ENCODE measurements at places on chromosomes 2 and 18.

DNA sequence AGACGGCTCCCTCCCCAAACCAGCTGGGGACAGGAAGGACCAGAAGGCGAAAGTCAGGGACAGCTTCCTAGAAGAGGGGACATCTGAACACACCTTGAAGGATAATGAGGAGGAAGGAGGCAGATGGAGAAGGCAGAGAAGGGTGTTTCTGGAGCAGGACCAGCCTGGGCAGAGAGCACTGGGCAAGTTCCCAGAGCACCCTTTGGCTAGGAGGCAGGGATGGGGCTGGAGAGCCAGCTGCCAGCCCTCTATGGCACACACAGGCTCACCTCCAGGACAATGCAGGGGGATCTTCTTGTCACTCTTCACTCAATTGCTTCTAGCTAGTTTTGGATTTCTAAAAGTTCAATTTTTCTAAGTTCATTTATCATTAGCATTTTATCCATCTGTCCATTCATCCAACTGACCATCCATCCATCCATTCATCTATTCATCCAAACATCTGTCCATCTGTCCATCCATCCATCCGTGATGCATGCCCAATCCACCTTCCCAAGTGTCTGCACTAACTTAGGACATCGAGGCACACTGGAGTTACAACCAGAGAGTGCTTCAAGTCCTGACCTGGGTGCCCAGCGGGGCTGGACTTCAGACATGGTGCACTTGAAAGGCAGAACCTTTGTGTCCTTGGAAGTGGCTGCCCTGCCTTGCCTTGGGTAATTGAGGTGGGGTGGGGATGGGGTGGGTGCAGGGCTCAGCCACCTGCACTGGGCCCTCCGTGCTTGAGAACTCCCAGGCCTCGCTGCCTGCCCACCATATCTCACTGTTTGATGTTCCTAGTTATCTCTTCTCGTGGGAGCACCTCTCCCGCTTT, 42.5 kb downstream of the INHBB start:
- H3K36me3 ChIP-seq, result no peaks in the 10 kb centered on the region
- H3K27me3 ChIP-seq, result no peaks in the 10 kb centered on the region
- no peak for DNase-seq
- no peaks in the 10 kb centered on the region for H3K4me1 ChIP-seq

GRCh38 chr2:20052861-20053281, 1.4 kb upstream of the LAPTM4A start:
- H3K36me3 ChIP-seq, result no peaks in the 10 kb centered on the region
- H3K4me3 ChIP-seq, result no peak overlapping the region
- H3K27ac ChIP-seq, result no peak overlapping the region
- no peak for DNase-seq

DNA sequence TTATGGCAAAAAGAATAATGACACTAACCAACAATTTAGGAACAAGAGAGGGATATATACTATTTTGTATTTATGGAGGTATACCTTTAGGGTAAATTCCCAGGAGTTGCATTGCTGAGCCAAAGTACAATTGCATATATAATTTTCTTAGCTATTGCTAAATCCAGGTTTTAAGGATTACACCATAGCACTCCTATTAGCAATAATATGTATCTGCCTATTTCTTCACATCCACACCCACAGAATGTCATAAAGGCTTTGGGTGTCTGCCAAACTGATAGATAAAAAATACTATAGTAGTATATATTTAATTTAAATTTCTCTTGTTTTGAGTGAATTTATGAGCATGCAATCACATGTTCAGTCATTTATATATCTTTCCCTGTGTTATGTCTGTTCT, 11.5 kb upstream of the SERPINB13 start:
- no peak overlapping the region for H3K4me3 ChIP-seq
- no peaks in the 10 kb centered on the region for H3K36me3 ChIP-seq
- H3K27me3 ChIP-seq, result peaks cover 32% of the 10 kb centered on the region
- H3K4me1 ChIP-seq, result no peaks in the 10 kb centered on the region
- H3K27ac ChIP-seq, result no peak overlapping the region

GRCh38 chr2:183404392-183404791, 280.1 kb downstream of the NUP35 start:
- no peaks in the 10 kb centered on the region for H3K4me1 ChIP-seq
- H3K36me3 ChIP-seq, result no peaks in the 10 kb centered on the region
- no peak overlapping the region for H3K27ac ChIP-seq
- H3K4me3 ChIP-seq, result no peak overlapping the region
- H3K27me3 ChIP-seq, result no peaks in the 10 kb centered on the region

- H3K36me3 ChIP-seq, result no peaks in the 10 kb centered on the region
- no peak overlapping the region for H3K27ac ChIP-seq
- H3K4me3 ChIP-seq, result no peak overlapping the region
Measured at GRCh38 chr2:100427627-100428258, 10.3 kb upstream of the CHST10 start.

DNA sequence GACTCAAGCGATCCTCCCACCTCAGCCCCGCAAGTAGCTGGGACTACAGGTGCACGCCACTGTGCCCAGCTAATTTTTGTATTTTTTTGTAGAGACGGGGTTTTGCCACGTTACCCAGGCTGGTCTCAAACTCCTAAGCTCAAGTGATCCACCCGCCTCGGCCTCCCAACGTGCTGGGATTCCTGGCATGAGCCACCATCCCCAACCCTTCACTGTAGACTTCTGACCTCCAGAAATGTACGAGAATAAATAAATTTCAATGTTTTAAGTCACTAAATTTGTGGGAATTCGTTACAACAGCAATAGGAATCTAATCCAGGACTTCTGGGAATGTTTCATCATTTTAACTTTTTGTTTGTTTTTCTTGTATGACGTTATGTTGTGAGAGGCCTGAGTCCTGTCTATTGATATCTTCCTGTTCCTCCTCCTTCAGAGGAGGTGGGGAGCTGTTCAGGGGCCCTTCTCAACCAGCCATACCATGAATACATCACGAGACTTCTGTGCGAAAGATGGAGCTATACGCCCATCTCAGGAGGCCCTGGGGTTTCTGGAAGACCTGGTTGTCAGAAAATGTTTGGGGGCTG, 40.0 kb downstream of the TEX44 start:
- no peak overlapping the region for H3K4me3 ChIP-seq
- no peaks in the 10 kb centered on the region for H3K36me3 ChIP-seq
- peaks cover 5% of the 10 kb centered on the region for H3K4me1 ChIP-seq
- no peak overlapping the region for H3K27ac ChIP-seq
- DNase-seq, result no peak
- peaks cover 4% of the 10 kb centered on the region for H3K27me3 ChIP-seq

GRCh38 chr2:85421260-85422071, 3.0 kb downstream of the SH2D6 start:
- H3K27ac ChIP-seq, result no peak overlapping the region
- H3K36me3 ChIP-seq, result no peaks in the 10 kb centered on the region
- no peak overlapping the region for H3K4me3 ChIP-seq
- H3K4me1 ChIP-seq, result peaks cover 33% of the 10 kb centered on the region
- DNase-seq, result no peak

DNA sequence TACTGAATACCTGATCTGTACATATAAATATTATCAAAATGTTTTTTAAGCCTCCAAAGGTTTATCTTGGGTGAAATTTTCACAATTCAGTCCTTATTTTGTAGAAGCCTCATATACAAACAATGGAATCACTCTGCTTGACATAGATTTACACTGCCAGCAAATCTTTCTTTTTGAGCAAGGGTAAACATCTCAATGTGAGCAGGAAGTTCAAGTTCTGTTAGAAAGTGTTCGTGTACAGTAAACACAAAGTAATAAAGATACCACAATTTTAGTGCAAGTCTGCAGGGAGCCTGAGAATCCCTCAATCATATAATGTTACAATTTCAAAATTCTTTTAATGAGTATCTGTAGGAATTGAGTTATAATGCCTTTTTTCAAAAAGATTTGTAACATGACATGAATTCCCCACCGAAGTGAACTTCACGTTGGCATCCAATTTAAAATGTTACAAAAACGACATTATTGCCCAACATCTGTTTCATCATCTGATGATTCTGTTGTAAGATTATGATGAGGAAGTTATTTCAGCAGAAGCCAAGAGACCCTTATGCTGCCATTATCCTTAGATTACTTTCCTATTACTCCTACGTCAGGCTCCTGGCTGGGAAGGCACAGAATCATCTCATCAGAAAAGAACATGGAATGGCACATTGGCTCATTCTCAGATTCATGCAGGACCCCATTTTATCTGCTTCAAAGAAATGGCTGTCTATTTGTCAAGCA, 283.9 kb upstream of the ACVR2A start:
- H3K27me3 ChIP-seq, result no peaks in the 10 kb centered on the region
- no peak overlapping the region for H3K4me3 ChIP-seq
- no peak for DNase-seq
- H3K4me1 ChIP-seq, result peaks cover 5% of the 10 kb centered on the region
- peaks cover 3% of the 10 kb centered on the region for H3K36me3 ChIP-seq

GRCh38 chr2:232486558-232487384, 863 bp downstream of the ECEL1 start:
- no peaks in the 10 kb centered on the region for H3K36me3 ChIP-seq
- H3K4me3 ChIP-seq, result no peak overlapping the region
- peaks cover 45% of the 10 kb centered on the region for H3K27me3 ChIP-seq

DNA sequence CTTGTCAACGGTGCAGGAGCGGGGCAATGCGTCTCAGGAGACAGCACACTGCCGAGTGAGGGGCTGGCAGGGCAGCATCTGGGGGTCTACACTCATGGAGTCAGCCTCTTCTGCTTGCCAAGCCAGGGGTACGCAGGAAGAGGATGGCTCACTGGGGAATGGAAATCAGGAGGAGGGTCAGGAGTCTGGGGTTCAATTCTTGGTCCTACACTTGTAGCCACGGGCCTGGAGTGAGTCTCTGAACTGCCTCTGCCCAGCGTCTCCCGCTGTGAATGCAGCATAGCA, 70.0 kb downstream of the CAPN13 start:
- H3K4me1 ChIP-seq, result no peaks in the 10 kb centered on the region
- H3K27me3 ChIP-seq, result no peaks in the 10 kb centered on the region
- no peak overlapping the region for H3K4me3 ChIP-seq
- no peaks in the 10 kb centered on the region for H3K36me3 ChIP-seq

DNA sequence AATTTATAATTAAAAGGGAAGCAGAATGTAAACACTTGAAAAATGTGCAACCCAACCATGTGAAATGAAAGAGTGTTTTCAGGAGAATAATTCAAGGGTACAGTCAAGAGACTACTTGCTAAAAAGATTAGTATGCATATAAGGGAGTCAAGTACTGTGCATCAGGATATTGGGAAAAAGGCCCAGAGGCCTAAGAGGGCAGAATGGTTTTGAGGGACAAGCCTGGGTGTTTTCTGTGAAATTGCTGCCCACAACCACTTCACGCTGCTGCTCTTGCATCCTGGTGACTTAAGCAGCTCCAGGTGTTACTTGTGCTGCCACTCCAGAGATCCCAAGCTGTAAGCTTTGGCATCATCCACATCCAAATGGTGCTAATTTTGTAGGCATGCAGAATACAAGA, 165.2 kb downstream of the AGPS start:
- no peak for DNase-seq
- H3K4me3 ChIP-seq, result no peak overlapping the region
- no peak overlapping the region for H3K27ac ChIP-seq
- H3K4me1 ChIP-seq, result peaks cover 8% of the 10 kb centered on the region
- H3K36me3 ChIP-seq, result no peaks in the 10 kb centered on the region
- no peaks in the 10 kb centered on the region for H3K27me3 ChIP-seq

- no peak for DNase-seq
- H3K27ac ChIP-seq, result no peak overlapping the region
- H3K4me1 ChIP-seq, result no peaks in the 10 kb centered on the region
- H3K4me3 ChIP-seq, result no peak overlapping the region
- no peaks in the 10 kb centered on the region for H3K27me3 ChIP-seq
Measured at GRCh38 chr18:53541924-53542323, 682.5 kb downstream of the MBD2 start.

DNA sequence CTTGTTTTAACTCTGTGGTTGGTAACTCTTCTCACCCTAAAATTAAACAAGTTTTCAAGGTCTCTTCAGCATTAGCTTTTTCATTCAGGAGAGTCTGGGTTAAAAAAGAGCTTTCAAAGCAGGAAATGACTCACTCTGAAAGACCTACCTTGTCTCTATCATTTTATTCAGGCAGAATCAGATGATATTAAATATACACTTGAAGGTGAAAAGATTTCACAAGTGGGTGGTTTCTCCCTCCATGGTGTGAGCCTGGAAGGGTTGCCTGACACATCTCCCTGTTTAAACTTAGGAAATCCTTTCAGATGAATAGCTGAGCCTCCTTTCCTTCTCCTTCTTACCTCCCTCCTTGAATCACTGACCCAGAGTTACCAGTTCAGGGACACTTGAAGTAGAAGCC, 1402.0 kb upstream of the PIK3C3 start:
- H3K27me3 ChIP-seq, result no peaks in the 10 kb centered on the region
- H3K4me1 ChIP-seq, result no peaks in the 10 kb centered on the region
- DNase-seq, result no peak
- no peak overlapping the region for H3K4me3 ChIP-seq

GRCh38 chr18:47815486-47816270, 114.8 kb downstream of the SMAD2 start:
- no peak for DNase-seq
- H3K27me3 ChIP-seq, result no peaks in the 10 kb centered on the region
- no peak overlapping the region for H3K27ac ChIP-seq
- H3K36me3 ChIP-seq, result no peaks in the 10 kb centered on the region

DNA sequence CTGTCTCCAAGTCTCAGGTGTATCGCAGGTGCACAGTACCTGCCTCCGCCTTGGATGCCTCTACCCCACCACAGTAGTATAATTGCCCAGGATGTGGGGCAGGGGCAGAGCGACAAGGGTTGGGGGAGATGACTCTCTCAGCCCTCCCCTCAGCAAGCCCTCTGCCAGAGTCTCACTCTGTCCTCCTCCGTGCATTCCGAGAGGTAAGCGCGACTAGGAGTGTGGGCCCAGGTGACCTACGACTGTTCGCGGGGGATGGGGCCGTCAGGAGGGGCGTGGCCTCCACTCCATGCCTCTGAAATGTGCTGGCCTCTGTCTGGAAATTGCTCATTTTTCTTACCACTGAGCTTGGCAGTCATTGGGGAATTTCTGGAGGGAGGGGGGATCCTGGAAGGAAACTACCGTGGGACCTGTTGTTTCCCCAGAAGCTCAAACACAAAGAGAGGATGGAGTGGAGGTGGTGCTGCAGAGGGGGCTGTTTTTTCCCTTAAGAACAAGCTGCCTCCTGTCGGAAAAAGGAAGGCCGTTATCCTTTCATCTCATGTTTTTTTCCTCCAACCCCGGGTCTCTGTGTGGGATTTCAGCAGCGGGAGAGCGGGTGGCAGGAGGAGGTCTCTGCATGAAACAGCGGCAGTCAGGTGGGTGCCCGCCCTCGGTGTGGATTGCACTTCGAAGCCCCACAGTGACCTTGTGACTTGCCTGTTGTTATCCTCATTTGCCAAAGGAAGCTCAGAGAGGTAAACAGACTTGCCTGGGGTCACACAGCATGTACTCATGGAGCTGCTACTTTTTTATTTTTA, 13.0 kb upstream of the RALB start:
- H3K4me3 ChIP-seq, result no peak overlapping the region
- H3K36me3 ChIP-seq, result peaks cover 7% of the 10 kb centered on the region
- H3K27ac ChIP-seq, result no peak overlapping the region

- H3K27me3 ChIP-seq, result no peaks in the 10 kb centered on the region
- peaks cover 23% of the 10 kb centered on the region for H3K4me1 ChIP-seq
- H3K4me3 ChIP-seq, result no peak overlapping the region
- no peak overlapping the region for H3K27ac ChIP-seq
- no peak for DNase-seq
Measured at GRCh38 chr2:171394164-171394740, 39.5 kb downstream of the METTL8 start.

All from activated CD4-positive, alpha-beta memory T cell treated with anti-CD3 and anti-CD28 coated beads, Interleukin-2, amount 10 ng/mL, durations not matched to agents 7 days and 5 days (primary cell).